Glomerular endothelial cell (primary cell): ENCODE measurements at places on chromosomes 7 and 10. TPM values are rescaled to one million over a fixed set of nuclear protein-coding genes. Genes with fewer than 3 reads are reported as not detected.

DNA sequence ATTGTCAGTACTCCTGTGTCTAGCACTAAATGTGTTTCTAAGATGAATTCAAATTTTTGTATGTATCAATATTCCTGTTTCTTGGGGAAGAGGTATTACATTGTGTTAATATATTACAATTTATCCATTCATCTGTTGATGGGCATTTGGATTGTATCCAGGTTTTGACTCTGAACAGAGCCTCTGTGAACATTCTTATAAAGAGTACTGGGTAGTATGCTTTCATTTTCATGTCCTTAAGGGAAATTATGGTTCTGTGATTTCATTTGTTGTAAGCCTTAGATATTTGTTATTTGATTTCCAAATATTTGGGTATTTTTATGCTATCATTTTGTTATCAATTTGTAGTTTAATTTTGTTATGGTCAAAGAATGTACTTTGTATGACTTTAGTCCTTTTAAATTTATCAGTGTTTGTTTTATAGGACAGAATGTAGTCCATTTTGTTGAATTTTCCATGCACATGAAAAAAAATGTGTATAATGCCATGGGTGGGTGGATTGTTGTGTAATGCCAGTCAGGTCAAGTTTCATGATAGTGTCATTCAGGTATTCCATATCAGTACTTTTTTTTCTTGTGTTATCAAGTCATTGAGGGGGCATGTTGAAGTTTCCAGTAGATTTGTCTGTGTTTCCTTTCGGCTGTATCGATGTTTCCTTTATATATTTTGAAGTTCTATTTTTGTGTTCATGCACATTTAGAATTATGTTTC is 38.4 kb downstream of the STAM start:
- DNase-seq, result no peak

GRCh38 chr7:26376175-26376917 is 84.7 kb downstream of the SNX10 start:
- DNase-seq, result no peak

GRCh38 chr10:132163278-132163765 is 23.4 kb upstream of the DPYSL4 start:
- DNase-seq, result no peak

The GRID1 gene
- 0.12 and 0.34 TPM in 2 replicates for total RNA-seq

- no peak for DNase-seq
Measured at GRCh38 chr10:93075369-93076221, 1.9 kb downstream of the CYP26A1 start.

The TSPAN33 gene
- 0.18 and 0.68 TPM in 2 replicates for total RNA-seq

DNA sequence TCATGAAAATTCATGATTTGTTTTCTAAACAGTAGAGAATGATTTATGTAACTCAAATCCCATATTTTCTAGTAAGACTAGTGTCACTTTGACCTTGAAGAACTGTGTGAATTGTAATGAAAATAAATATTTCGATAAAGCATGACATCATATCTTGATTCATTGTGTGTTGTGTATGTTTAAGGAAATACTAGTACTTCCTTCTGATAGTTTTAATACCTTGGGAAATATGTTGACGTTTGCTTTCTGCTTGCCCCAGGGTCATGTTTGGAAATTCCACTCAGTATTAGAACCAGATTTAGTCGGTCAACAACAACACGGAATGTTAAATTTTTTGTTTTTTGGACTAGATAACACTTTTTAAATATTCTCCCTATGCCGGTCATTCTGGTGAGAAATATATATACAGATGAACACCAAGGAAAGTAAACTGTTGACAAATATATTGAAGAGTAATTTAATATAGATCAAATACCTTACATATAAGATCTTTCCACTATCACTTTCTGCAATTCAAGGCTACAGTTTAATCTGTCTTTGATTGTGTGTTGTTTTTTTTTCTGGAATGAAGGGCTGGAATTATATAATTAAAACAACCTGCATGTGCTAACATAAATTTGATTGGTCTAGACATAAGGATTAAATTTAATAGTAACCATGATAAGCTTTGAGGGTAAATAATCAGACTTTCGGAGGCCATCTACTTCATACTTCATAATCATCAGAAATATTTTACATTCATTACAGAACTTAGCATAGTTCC is 126.2 kb downstream of the MDFIC start:
- peak; percentile 57 for DNase-seq

DNA sequence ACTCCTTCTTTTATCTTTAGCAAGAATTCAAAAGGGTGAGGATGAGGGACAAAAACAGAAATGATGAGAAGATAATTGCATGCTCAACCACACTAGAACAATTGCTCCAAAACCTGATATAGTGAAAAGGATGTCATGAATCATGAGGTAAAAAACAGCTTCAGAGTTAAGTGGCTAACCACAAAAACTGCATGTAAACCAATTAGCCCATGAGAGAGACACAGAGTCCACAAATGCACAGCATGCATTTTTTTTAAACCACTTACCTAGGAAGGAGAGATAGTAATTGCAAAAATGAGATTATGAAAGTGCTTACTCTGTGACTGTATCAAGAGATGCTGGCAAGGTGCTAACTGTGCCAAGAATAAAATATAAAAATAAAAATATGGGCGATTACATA is 132.9 kb downstream of the MBL2 start:
- DNase-seq, result no peak

GRCh38 chr7:84145892-84146291 is 48.7 kb downstream of the SEMA3A start:
- DNase-seq, result no peak

The CYP3A4 gene
- total RNA-seq, result not detected in 2 replicates

DNA sequence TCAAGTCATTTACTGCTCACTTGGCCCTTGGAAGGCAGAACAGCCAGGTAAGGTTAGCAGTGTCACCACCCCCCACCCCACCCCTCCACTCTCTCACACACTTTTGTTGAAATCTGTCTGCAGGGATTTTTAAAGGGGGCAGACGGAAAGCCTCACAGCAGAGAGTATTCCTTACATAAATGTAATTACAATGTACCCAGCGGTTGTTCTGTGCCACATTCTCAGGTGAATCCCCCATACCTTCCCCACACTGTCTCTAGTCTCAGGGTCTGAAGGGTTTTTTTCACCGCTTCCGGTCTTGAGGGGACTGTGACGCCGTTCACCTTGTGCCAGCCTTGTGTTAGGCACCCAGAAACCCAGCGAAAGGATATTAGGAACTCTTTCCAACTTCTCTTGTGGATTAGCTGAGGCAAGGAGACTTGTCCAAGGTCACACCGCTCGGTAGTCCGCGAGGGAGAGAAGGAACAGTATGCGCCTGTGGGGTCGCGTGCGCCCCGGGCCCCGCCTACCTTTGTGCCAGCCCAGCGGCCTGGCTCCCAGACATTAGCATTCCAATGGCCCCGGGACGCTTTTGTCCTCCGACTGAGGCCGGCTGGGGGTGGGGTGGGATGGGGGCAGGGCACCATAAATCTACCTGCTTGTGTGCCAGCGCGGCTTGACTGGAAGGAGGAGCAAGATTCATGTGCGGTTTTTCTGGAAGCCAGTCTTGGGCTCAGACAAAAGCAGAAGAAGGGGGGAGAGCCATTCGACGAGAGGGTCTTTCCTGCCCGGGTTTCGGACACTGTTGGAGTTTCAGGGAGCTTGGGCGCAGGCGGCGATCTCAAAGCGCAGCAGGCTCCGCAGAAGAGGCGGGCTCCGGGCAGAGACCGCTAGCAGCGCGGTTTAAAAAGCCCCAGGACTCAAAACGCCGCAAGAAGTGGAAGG is 4.5 kb downstream of the NEUROG3 start:
- no peak for DNase-seq

The TUBB8 gene
- total RNA-seq, result not detected in 2 replicates

- no peak for DNase-seq
Measured at GRCh38 chr7:50342616-50343114, 38.1 kb downstream of the IKZF1 start.

DNA sequence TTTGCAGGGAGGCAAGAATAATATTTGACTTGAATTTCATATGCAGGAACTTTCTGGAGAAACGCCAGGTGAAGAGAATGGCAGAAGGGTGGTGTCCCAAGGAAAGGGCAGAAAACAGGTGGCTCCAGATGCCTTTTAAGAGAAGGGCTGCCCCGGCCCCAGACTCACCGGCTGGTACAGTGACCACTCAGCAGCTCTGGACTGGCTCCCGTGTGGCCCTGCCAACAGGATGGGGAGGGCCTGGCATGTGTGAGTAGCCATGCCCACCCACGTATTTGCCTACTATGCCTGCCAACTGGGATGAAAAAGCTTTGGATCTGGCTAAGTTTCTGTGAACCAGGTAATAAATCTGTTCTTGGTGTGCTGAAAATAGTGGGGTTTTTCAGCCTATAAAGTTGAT is 159.5 kb downstream of the PRKAG2 start:
- DNase-seq, result no peak

DNA sequence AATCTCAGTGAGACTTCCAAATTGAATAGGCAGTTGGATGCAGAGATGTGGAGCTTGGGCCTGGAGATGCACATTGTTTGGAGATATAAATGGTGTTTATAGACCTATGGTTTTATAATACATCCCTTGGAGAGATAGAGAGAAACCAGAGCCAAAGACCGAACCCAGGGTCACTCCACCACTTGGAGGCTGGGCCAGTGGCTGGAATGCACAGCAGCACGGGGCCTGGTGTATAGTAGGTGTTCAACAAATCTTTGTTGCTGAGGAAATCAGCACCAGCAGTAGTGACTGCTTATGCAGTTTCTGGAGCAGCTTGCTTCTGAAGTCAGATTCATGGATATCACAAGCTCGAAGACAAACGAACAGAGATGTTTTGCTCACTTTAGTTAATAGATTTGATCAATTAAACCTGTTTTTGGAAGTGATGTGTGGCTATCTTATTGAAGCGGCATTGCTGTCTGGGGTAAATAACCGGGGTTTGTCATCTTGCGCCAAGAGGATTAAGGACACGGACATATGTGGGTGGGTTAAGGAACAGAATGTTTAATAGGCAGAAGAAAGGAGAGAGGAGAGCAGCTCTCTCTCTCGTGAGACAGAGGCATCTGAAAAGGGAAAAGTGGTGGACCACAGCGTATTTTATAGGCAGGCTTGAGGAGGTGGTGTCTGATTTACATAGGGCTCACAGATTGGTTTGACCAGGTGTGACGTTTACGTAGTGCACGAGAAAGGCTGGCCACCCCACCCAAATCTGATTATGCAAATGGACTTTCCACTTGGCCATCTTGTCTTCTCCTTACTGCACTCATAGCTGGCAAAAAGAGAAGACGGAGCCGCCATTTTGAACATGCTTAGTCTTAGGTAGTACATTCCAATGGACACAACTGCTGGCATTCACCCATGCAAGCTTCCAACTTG is 11.1 kb downstream of the RBP4 start:
- DNase-seq, result no peak

GRCh38 chr10:97748116-97748515 is 11.2 kb downstream of the ZFYVE27 start:
- DNase-seq, result no peak
